AG10803 (cell line): ENCODE measurements at places on chromosomes 3 and 15.

- DNase-seq, result no peak
These were observed 6.7 kb downstream of the VIPR1 start for GRCh38 chr3:42509111-42509510.

- no peak for DNase-seq
These were observed 57.2 kb upstream of the SMAD6 start for GRCh38 chr15:66644869-66645268.

DNA sequence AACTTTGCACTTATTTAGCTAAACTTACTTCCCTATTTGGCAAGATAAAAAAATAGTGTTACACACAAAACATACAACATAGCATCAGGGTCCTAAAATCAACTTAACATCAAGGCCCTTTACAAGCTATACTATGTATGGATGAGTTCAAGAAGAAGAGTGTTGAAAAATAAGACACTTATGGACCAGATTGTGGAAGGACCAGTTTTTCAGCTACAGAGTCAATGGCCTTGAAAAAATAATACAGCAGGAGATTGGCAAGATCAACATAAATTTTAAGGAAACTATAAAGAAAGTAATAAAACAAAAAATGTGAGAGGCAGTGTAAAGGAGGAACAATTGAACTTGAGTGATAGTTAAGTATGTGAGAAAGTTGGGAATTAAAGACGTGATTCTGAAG lies 66.3 kb upstream of the BBX start:
- DNase-seq, result no peak

GRCh38 chr3:174959556-174960065 lies 100.5 kb downstream of the NAALADL2 start:
- DNase-seq, result peak; percentile 17

DNA sequence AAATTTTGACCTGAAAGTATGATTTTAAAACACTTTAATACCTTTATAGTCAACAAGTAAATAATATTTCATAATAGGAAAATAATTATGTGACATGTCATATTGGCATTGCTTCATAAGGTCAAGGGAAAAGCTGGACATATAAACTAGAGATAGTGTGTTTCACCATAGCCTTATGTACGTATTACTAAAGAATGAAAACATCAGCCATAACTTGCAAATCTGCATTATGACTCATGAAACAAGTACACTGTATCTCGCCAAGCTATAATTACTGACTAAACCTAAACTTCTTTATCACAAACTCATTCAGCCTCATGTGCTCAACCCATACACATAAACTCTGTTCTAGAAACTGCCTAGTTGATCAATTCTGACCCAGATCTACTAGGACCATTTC lies 950.1 kb downstream of the FHIT start:
- DNase-seq, result peak; percentile 83

DNA sequence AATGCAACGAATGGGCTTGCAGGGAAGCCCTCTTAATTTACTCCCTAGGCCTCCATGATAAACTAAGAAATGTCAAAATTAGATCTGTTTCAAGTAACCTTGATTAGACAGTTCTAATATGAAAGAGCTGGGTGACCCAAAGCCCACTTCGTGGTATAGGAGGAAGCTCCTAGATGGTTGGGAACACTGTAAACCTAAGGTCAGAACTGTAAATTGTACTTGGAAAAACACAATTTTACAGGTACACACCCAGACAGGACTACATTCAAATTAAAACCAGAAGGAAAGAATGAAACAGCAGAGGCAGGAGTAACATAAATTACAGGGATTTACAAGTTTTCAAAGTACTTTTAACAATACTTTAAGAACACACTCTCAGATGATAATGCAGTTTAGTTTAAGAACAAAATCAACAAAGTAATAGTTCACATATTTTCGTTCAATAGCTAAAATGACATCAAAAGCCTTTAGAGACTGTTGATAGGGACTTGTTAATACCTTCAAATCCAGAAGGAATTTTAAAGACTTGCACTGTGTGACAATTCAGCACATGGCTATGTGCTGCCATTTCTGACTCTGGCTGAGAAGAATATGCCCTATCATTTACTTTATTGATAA lies 18.4 kb downstream of the ISL2 start:
- DNase-seq, result no peak
